Right atrium auricular region (tissue), 2 donors: ENCODE measurements at places on chromosomes 5 and 9.
A peak's percentile ranks its signal among the peaks of the same experiment; 100 is the strongest.

GRCh38 chr9:122397749-122398148, 26.9 kb downstream of the PTGS1 start:
- H3K36me3 ChIP-seq = no peaks in the 10 kb centered on the region
- no peaks in the 10 kb centered on the region for H3K4me1 ChIP-seq
- no peak overlapping the region for H3K4me3 ChIP-seq
- H3K27me3 ChIP-seq = no peaks in the 10 kb centered on the region
- no peak for DNase-seq

DNA sequence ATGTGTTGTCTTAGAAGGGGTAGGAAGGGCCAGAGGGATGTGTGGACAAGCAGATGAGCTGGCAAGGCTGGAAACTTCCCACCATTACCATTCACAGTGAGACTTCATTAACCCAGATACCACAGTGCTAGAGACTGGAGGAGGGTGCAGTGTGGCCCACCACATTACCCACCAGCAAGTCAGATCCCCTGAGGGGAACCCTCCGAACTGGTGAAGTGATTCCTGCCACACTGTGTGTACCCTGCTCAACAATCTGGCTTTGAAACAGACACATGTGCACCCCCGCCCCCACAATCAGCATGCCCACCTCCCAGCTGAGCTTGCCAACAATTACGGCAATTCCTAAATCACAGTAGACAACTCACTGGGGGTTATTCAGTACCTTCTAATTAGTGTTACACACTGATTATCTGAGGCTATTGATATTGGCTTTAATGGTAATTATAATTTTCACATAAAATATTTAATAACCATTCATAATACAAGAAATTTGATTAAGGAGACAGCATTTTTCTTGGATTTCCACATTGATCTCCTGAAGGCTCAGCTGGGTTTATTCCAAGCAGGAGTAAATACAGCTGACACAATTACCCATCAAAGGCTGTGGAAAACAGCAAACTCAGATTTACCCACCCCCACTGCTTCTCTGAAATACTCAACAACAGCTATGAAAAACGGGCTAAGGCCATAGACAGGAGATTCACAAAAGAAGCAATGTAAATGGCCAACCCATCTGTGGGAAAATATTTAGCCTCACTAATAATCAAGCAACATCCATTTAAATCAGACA, 169.3 kb upstream of the FSTL4 start:
- no peak overlapping the region for H3K27ac ChIP-seq
- H3K4me1 ChIP-seq = no peaks in the 10 kb centered on the region
- H3K4me3 ChIP-seq = no peak overlapping the region
- no peaks in the 10 kb centered on the region for H3K27me3 ChIP-seq
- DNase-seq = no peak
- H3K36me3 ChIP-seq = no peaks in the 10 kb centered on the region

- DNase-seq = peak; percentile 73
- no peaks in the 10 kb centered on the region for H3K4me1 ChIP-seq
- H3K27me3 ChIP-seq = no peaks in the 10 kb centered on the region
- H3K27ac ChIP-seq = no peak overlapping the region
- no peak overlapping the region for H3K4me3 ChIP-seq
- H3K36me3 ChIP-seq = no peaks in the 10 kb centered on the region
Observed at GRCh38 chr9:136122425-136123383, 4.0 kb upstream of the TMEM250 start.

DNA sequence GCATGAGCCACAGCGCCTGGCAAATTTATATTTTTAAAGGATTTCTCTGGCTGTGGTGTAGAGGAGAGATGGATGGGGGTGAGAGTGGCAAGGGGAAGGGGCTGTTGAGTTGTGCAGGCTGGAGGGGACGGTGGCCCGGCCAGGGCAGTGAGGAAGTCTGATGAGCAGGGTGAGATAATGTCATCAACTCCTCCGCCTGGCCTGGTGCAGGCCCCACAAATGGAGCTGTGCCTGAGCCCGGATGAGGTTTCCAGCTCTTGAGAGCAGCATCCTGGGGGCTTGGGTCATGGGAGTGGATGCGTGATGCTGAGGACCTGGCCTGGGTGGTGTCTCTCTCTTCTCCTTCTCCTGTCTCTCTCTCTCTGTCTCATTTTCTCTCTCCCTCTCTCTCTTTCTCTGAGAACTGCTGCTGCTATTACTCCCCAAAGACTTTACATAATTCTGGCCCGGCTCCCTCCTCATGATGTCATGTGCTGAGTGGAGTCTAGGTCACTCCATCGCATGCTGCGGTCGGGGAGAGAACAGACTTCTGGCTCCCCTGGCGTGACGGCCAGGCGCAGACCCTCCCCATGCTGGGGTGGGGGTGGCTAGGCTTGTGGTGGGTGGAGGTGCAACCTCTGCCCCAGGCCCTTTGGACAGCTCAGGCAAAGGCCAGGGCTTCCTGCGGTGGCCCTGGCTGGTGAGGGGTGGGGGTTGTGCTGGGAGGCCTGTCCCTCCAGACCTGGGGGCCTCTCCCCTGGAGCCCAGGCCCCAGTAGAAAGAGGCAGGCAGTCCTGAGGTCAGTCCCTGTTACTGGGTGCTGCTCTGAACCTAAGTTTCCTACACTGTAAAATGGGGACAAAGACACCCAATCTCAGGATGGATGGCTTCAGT, 26.4 kb downstream of the FGF18 start:
- no peaks in the 10 kb centered on the region for H3K27me3 ChIP-seq
- no peak overlapping the region for H3K4me3 ChIP-seq
- H3K4me1 ChIP-seq = peaks cover 26% of the 10 kb centered on the region
- DNase-seq = peak; percentile 77
- no peak overlapping the region for H3K27ac ChIP-seq

GRCh38 chr5:175800656-175801081, 70.7 kb upstream of the CPLX2 start:
- H3K4me3 ChIP-seq = no peak overlapping the region
- no peaks in the 10 kb centered on the region for H3K4me1 ChIP-seq
- H3K36me3 ChIP-seq = no peaks in the 10 kb centered on the region
- DNase-seq = no peak
- no peak overlapping the region for H3K27ac ChIP-seq

- DNase-seq = no peak
- H3K4me3 ChIP-seq = no peak overlapping the region
- no peaks in the 10 kb centered on the region for H3K4me1 ChIP-seq
- no peak overlapping the region for H3K27ac ChIP-seq
- H3K36me3 ChIP-seq = no peaks in the 10 kb centered on the region
Observed at GRCh38 chr5:40988746-40989510, 79.6 kb downstream of the C7 start.

- DNase-seq = no peak
- no peaks in the 10 kb centered on the region for H3K4me1 ChIP-seq
- H3K36me3 ChIP-seq = no peaks in the 10 kb centered on the region
- H3K27ac ChIP-seq = no peak overlapping the region
- no peaks in the 10 kb centered on the region for H3K27me3 ChIP-seq
Observed at GRCh38 chr5:82597437-82597836, 319.3 kb upstream of the RPS23 start.

DNA sequence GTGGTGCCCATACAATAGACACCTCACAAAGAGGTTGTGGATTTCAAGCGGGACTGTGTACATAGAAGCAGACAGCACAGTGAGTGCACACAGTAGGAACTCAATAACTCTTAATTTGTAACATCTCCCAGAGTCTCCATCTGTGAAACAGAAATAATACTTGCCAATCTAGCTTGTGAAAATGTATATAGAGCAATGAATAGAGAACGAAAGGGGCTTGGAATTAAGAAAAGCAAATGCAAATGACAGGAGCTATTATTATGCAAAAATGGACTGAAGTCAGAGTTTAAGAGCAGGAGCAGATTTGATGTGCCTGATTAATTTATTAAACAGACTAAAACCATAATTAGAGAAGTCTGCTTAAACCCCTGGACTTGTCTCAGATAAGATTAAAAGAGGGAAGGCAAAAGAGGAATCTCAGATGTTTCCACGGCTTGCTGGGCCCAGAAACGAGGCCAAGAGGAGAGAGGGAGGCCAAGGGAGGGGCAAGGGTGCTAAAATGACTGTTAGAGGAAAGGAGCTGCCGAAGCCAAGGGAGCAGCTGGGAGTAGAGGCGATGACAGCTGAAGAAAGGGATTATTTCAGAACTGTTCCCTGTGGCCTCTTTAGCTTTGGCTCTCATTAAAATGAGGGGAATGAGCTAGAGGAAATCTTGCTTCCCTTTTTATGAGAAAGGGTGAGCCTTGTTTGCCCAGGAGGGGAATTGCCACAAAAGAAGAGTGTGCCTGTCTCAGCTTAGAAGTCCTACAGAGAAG, 72.1 kb downstream of the FEM1C start:
- H3K4me1 ChIP-seq = peaks cover 18% of the 10 kb centered on the region
- H3K27me3 ChIP-seq = no peaks in the 10 kb centered on the region
- no peaks in the 10 kb centered on the region for H3K36me3 ChIP-seq
- DNase-seq = no peak
- H3K4me3 ChIP-seq = no peak overlapping the region
- H3K27ac ChIP-seq = peak overlapping the region; percentile 26

DNA sequence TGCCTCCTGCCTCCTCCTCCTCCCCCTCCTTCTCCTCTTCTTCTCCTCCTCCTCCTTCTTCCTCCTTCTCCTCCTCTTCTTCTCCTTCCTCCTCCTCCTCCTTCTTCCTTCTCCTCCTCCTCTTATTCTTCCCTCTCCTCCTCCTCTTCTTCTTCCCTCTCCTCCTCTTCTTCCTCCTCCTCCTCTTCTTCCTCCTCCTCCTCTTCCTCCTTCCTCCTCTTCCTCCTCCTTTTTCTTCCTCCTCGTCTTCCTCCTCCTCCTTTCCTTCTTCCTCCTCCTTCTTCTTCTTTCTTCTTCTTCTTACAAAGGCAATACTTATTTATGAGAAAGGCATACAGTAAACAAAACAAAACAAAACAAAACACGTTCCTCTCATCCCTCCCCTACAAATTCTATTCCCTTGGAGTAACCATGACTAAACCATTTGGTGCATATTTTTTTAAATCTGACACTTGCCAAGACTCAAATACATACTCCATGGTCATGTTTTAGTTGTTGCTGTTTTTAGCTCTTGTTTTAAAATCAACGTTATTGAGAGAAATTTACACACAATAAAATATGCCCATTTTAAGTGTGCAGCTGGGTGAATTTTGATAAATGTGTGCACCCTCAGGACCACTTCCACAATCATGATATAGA, 135.6 kb downstream of the FOXD1 start:
- peaks cover 6% of the 10 kb centered on the region for H3K27me3 ChIP-seq
- H3K4me1 ChIP-seq = peaks cover 12% of the 10 kb centered on the region
- no peak overlapping the region for H3K4me3 ChIP-seq
- no peak overlapping the region for H3K27ac ChIP-seq

DNA sequence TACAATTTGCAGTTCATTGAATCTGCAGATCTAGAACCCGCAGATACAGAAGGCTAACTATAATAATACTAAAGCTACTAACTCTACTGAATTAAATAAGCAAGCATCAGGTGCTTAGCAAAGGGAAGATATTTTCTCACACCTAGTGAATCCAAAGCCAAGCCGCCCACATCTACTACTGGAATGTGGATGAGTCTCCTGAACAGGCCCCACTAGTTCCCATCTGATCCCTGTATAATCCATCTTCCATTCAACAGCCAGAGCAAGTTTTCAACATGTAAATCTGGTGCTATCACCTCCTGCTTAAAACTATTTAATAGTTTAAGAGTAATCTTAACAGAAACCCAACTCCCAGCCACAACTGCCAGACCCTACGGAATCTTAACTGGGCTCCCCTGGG, 18.9 kb downstream of the ARL15 start:
- H3K27ac ChIP-seq = no peak overlapping the region
- DNase-seq = no peak
- no peak overlapping the region for H3K4me3 ChIP-seq
- no peaks in the 10 kb centered on the region for H3K4me1 ChIP-seq

DNA sequence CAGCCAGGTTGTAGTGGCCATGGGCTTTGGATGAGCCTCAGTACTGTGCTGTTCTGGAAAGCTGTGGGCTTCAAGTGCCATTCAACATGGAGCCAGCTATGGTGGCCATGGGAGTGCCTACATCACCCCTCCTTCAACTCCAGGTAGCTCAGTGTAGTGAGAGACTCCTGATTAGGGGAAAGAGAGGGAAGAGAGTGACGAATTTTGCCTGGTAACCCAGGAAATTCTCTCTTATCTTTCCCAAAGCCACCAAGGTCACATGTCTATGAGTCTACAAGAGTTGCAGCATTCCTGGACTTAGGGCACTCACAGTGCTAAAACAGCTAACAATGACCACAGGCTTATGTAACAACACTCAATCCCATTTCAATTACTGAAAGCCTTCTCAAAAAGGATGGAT, 81.7 kb upstream of the SPTLC1 start:
- no peak overlapping the region for H3K4me3 ChIP-seq
- no peaks in the 10 kb centered on the region for H3K27me3 ChIP-seq
- no peak overlapping the region for H3K27ac ChIP-seq
- H3K4me1 ChIP-seq = no peaks in the 10 kb centered on the region

DNA sequence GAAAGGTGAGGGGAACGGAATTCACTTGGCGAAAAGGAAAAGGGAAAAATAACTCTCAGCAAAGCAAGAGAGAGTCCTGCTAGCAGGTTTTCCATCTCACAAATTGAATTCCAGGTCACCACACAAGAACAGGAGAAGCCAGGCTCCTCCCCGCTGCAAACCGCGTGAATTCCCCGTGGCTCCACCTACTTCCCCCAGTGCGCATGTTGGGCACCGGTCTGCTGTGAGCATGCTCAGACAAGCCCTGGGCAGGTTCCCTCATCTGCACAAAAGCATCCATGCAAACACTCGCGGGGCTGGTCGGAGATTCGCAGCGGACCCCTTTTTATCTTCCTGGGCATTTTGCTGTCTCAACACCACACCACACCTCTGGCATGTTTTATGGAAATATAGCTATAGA, 58.5 kb upstream of the S1PR3 start:
- no peaks in the 10 kb centered on the region for H3K4me1 ChIP-seq
- no peak overlapping the region for H3K4me3 ChIP-seq
- H3K27ac ChIP-seq = no peak overlapping the region
- H3K27me3 ChIP-seq = no peaks in the 10 kb centered on the region
- DNase-seq = no peak
- no peaks in the 10 kb centered on the region for H3K36me3 ChIP-seq

- no peaks in the 10 kb centered on the region for H3K36me3 ChIP-seq
- no peak for DNase-seq
- no peak overlapping the region for H3K4me3 ChIP-seq
- no peaks in the 10 kb centered on the region for H3K4me1 ChIP-seq
Observed at GRCh38 chr9:110334183-110334582, 3.5 kb downstream of the TXNDC8 start.

DNA sequence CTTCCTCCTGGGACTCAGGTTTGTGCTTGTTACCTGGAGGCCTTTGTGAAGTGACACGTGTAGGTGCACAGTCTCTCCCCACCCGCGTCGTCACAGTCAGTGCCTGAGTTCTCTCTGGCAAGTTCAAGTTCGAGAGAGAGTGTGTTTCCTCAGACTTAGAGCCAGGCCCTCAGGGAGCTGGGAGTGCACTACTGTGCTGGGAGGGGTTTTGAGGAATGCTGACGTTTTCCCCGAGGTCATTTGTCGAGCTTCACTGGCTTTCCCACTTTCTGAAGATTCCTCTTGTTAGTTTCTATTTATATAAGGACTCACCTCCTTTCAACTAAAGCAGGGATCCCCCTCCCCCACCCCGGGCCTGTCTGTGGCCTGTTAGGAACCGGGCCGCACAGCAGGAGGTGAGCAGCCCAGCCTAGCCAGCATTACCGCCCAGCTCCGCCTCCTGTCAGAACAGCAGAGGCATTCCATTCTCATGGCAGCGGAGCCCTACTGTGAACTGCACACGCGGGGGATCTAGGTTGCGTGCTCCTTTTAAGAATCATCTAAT, 209.2 kb downstream of the DIRAS2 start:
- no peak overlapping the region for H3K4me3 ChIP-seq
- no peak overlapping the region for H3K27ac ChIP-seq
- H3K36me3 ChIP-seq = no peaks in the 10 kb centered on the region
- no peaks in the 10 kb centered on the region for H3K27me3 ChIP-seq
